Activated T-cell treated with anti-CD3 and anti-CD28 coated beads, Interleukin-2, amount 50 U/mL, for 4 hours (primary cell): ENCODE measurements at places on chromosomes 1 and 21. TPM values are rescaled to one million over a fixed set of nuclear protein-coding genes. Genes with fewer than 3 reads are reported as not detected.

- DNase-seq = no peak
Measured at GRCh38 chr1:95236784-95237575, 3.0 kb downstream of the RWDD3 start.

DNA sequence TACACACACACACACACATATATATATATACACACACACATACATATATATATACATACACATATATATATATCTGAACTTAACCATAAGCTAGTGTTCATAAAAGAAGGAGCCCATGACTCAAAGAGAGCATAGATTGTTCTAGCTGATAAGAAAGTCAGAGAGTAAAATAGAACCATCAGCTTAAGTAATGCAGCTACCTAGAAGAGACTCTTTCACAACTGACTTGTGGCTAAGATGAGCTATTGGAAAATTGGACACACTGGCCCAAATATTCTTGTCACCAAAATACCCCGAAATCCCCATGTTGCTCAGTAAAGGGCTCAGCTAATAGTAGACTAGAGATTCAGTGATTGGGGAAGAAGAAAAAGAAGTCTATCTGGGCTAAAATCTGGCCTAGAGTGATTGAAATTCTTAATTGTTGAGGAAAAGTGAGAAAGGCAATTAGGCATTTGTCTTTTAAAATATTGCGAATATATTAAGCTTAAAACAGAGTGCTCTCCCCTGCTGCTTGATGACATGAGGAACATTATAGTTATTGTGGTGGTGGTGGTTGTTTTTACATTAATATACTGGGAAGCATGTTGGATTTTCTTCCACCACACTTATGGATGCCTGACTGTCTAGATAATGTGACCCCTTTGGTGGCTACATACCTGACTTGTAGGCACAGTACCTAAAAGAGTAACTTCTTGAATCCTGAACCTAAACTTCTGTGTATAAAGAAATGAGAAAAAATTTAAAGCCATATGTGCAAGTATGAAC is 6.3 kb downstream of the SLAMF1 start:
- no peak for DNase-seq

Gene TMEM269
- total RNA-seq = 0.10 TPM

- DNase-seq = no peak
Measured at GRCh38 chr1:63116016-63116415, 206.4 kb upstream of the FOXD3 start.

Gene FAM78B
- total RNA-seq = 0.46 TPM

- DNase-seq = no peak
Measured at GRCh38 chr1:113201560-113201959, 128.6 kb downstream of the LRIG2 start.

DNA sequence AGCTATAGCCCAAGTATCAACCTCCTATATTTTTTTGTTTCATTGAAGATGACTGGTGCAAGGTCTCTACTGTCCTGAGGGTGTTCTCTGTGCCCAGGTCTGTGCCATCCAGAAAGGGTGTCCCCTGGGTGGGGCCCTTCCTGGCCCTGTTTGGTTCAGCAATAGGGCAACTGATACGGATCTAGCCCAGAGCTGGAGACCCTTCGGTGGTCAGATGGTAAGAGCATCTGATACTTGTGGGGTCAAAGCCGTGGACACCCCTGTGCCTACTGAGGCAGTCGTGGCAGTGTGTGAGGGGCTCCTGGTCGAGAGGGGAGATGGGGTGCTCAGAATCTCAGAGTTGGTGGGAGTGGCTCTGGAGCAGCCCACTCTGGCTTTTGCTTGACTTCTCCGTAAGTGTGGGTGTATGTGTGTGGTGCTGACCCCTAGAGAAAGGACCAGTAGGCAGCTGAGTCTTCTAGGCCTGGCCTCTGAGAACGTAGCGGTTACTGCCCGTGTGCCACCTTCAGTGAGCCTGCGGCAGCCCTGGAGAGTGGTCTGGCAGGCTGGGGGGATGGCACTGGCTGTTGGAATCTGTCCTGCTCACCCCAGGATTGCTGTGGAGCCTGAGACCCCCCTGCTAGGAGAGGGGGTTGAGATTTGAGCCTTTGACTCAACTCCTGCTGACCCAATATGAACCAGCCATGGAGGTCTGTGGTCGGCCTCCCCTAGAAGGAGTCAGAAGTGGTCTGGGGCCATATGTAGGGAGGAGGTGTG is 2.7 kb downstream of the AMPD2 start:
- no peak for DNase-seq

- DNase-seq = no peak
Measured at GRCh38 chr1:203166192-203166940, 9.3 kb downstream of the MYBPH start.

DNA sequence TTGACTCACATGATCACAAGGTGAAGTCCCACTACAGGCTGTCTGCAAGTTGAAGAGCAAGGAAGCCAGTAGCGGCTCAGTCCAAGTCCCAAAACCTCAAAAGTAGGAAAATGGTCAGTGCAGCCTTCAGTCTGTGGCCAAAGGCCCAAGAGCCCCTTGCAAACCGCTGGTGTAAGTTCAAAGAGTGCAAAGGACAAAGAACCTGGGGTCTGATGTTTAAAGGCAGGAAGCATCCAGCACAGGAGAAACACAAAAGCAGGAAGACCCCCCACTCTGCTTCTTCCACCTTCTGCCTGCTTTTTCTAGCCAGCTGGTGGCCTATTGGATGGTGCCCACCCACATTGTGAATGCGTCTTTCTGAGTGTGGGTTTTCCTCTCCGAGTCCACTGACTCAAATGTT is 2222.6 kb downstream of the MRPL39 start:
- DNase-seq = no peak

DNA sequence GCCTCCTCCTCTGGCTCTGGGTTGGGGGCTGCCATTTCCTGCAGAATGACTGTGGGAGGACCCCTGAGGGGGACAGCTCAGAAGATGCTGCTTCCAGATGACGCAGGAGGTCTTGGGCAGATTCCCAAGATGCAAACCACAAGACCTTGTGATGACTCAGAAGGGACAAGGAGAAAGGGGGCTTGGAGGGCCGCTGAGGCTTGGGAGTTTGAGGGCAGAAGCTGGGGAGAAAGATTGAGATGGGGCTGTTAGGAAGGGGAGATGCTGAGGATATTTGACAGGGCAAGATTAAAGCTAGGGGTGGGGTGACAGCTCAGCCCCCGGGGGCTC is 7.5 kb downstream of the PTPRU start:
- no peak for DNase-seq

Gene OVAAL
- total RNA-seq = not detected

GRCh38 chr1:216420263-216420662 is 3.0 kb downstream of the USH2A start:
- DNase-seq = no peak

Gene IER5
- 43.6 TPM for total RNA-seq

Gene CEP104
- total RNA-seq = 52.1 TPM

Gene RABGAP1L
- total RNA-seq = 22.3 TPM

DNA sequence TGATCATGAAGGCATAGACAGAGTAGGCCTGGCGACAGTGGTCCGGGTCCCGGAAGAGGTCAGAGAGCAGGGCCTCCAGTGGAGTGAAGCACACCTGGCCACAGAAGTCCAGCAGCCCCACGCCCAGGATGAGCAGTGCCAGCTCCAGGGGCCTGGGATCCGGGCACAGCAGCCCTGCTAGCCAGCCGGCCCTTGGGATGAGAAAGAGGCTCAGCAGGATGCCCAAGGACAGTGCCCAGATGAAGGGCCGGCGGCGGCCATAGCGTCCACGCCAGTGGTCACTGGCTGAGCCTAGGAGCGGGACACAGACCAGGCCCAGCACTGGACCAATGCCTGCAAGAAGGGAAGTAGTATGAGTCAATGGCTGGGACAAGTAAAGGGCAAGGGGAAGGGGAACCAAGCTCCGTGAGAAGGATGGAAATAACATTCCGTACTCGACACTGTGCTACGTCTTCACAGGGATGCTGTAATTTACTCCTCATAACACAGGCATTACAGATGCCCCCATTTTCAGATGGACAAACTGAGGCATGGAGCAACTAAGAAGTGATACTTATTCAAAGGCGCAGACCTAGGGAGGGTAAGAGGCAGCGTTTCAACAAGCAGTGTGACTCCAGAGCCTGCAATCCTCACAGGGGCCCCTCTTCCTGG is 16.9 kb downstream of the SLC45A3 start:
- no peak for DNase-seq

GRCh38 chr1:246492611-246493245 is 14.4 kb downstream of the SMYD3 start:
- DNase-seq = no peak

- DNase-seq = no peak
Measured at GRCh38 chr1:237556911-237557310, 333.8 kb downstream of the ZP4 start.

DNA sequence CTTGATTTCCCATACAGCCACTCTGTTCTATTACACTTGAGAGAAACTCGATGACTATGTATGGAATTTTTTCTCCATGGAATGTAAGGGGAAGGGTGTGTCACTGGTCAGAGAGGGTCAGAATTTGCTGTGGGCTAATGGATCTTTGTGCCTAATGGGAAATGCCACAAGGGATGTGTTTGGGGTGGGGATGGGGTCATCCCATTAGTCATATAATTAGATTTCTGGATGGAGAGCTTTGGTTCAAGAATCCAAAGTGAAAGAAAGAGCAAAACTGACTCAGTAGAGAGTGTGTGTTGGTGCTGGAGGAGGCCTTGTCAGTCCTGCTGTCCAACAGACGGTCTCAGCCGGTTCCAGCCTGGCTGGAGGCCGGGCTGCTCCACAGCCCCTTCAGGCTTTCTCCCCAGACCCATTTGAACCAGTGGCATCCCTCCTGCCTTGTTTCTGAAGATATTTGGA is 86.4 kb downstream of the LAMC2 start:
- no peak for DNase-seq

GRCh38 chr1:37098237-37098636 is 63.9 kb upstream of the GRIK3 start:
- no peak for DNase-seq

DNA sequence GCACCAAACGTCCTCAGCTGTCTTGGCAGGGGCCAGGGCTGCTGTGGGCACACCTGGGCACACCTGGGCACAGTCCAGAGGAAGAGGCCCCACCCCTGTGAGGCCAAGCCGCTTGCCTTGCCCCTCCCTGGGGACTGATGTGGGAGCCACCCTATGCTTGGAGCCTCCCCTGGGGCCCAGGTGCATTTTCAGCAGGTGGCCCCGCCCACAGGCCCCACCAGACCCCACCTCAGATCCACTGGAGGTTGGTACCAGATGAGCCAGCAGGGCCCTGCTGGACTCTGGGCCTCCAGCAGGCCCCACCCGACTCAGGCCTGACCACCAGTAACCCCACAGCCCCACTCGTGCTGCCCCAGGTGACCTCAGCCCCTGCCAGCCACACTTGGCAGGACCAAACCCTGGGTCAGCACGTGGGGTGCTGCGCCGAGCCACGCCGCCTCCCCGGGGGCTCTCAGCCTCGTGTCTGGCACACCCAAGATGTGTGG is 8.8 kb downstream of the SLC19A1 start:
- DNase-seq = no peak

- no peak for DNase-seq
Measured at GRCh38 chr1:9844756-9845155, 21.0 kb upstream of the CLSTN1 start.

Gene CR1L
- total RNA-seq = not detected

DNA sequence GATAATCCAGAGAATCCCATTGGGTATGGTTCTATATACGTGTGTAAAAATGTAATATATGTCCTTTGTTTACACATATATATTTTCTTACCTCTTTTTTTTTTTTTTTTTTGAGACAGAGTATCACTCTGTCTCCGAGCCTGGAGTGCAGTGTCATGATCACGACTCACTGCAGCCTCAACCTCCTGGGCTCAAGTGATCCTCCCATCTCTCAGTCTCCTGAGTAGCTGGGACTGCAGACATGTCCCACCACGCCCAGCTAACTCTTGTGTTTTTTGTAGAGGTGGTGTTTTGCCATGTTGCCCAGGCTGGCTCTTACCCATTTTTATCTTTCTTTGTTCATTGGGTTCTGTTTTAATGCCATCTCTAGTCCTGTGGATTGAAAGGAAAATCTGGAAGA is 59.5 kb downstream of the ZBTB17 start:
- no peak for DNase-seq

Gene CCT8
- 510 TPM for total RNA-seq

Gene FAM131C
- 0.24 TPM for total RNA-seq

GRCh38 chr1:159091607-159092031 is 15.1 kb upstream of the AIM2 start:
- DNase-seq = no peak

Gene AGTRAP
- 7.8 TPM for total RNA-seq

Gene CHI3L2
- 2.3 TPM for total RNA-seq

Gene RBM11
- 2.8 TPM for total RNA-seq

Gene HMCN1
- total RNA-seq = 0.03 TPM

- no peak for DNase-seq
Measured at GRCh38 chr1:225961659-225962439, 20.8 kb upstream of the LEFTY2 start.

Gene SPRR4
- not detected for total RNA-seq

GRCh38 chr1:54499360-54500106 is 48.5 kb upstream of the ACOT11 start:
- no peak for DNase-seq

DNA sequence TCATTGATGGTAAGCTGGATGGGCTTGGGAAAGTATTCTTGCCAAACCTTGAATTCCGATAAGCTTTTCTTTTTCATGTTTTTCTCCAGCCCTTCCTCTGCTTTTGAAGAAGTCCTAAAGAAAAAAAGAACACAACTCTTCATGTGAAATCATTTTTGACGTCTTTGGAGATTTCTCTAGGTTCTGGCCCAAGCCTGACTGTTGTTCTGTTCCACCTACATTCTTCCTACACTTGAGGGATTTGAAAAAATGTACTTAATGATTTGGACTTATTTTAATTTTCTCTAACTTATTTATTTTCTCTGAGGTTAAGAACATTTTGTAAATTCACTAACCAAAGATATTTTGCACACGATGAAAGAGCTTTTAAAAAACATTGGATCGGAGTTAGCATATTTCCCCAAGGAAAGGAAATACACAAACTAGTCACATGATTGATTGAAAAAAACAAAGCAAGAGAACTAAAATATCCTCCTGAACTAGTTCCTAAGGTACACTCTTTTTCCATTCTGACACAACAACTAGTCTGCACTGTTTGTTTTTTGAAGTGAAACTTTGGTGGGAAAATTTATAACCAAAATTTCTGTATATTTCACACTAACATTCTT is 82.3 kb downstream of the LTN1 start:
- DNase-seq = no peak

- no peak for DNase-seq
Measured at GRCh38 chr1:12439073-12439472, 178.9 kb downstream of the DHRS3 start.

GRCh38 chr1:116321766-116322175 is 51.3 kb upstream of the ATP1A1 start:
- no peak for DNase-seq

- no peak for DNase-seq
Measured at GRCh38 chr1:205382561-205382960, 25.8 kb upstream of the KLHDC8A start.

DNA sequence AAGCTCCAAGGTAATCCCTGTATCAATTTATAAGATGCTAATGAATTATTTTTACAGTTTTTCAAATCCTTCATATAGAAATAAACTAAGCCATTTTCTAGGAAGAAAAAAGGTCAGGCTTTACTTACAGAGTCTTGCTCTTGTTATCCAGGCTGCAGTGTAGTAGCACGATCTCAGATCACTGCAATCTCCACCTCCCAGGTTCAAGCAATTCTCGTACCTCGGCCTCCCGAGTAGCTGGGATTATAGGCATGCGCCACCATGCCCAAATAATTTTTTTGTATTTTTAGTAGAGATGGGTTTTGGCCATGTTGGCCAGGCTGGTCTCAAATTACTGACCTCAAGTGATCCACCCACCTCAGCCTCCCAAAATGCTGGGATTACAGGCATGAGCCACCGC is 27.0 kb downstream of the RERE start:
- DNase-seq = no peak

GRCh38 chr1:62407398-62408009 is 29.3 kb upstream of the USP1 start:
- no peak for DNase-seq

- no peak for DNase-seq
Measured at GRCh38 chr1:101905283-101905835, 91.4 kb downstream of the OLFM3 start.
